Lung (tissue), 17 donors: ENCODE measurements at places on chromosomes 7 and 10. TPM values are rescaled to one million over a fixed set of nuclear protein-coding genes. Genes with fewer than 3 reads are reported as not detected.

C10orf71 gene
- polyA plus RNA-seq: not detected

EGR2 gene
- 15.5 TPM for polyA plus RNA-seq

MORN4 gene
- polyA plus RNA-seq: 4.1 TPM

WNT8B gene
- 0.02 TPM for polyA plus RNA-seq

KAT6B gene
- polyA plus RNA-seq: 7.0 TPM

CREB3L2 gene
- polyA plus RNA-seq: 7.4 TPM

PLEKHS1 gene
- polyA plus RNA-seq: 9.3 TPM

KLLN gene
- 0.66 TPM for polyA plus RNA-seq

PRKCQ gene
- polyA plus RNA-seq: 5.9 TPM

SPDYE9 gene
- not detected for polyA plus RNA-seq

NPY gene
- polyA plus RNA-seq: not detected

POLR2J gene
- polyA plus RNA-seq: 66.2 TPM

ACBD7 gene
- 0.19 TPM for polyA plus RNA-seq

RBP3 gene
- 0.01 TPM for polyA plus RNA-seq

SVIL gene
- 19.6 TPM for polyA plus RNA-seq

SPOCK2 gene
- 86.0 TPM for polyA plus RNA-seq

ANKRD2 gene
- polyA plus RNA-seq: 1.2 TPM
